Renal pelvis (tissue), 12 donors: ENCODE measurements at places on chromosomes 7 and 10. TPM values are rescaled to one million over a fixed set of nuclear protein-coding genes. Genes with fewer than 3 reads are reported as not detected.

GRCh38 chr10:129952378-129953118 is 11.5 kb downstream of the EBF3 start:
- no peak for DNase-seq

DNA sequence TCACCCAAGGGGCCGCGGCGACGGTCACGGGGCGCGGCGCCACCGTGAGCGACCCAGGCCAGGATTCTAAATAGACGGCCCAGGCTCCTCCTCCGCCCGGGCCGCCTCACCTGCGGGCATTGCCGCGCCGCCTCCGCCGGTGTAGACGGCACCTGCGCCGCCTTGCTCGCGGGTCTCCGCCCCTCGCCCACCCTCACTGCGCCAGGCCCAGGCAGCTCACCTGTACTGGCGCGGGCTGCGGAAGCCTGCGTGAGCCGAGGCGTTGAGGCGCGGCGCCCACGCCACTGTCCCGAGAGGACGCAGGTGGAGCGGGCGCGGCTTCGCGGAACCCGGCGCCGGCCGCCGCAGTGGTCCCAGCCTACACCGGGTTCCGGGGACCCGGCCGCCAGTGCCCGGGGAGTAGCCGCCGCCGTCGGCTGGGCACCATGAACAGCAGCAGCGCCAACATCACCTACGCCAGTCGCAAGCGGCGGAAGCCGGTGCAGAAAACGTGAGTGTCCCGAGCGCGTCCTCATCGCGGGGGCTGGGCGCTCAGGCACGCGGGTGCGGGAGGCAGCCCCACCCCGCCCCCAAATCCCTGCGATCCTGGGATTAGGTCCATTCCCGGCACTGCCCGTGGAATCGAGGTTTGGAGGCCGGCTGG is 509 bp downstream of the AHR start:
- DNase-seq: no peak

DNA sequence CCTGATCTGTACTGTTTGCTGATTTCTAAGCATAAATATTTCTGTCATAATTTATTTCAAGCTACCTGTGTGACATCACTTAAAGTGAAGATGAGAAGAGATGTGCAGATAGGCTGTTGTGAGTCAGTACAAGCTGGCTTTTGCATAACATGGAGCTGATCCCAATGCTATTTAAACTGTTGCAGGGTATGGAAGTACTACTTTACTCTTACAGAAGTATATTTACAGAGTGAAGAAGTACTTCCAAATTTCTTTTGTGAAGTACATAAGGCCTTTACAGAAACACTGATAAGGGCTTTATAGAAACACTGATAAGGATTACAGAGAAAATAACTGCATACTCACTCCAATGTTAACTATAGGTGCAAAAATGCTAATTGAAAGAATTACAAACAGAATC is 911.6 kb downstream of the LRMDA start:
- DNase-seq: no peak

GRCh38 chr10:117300671-117301070 is 59.8 kb downstream of the SLC18A2 start:
- DNase-seq: no peak

DNA sequence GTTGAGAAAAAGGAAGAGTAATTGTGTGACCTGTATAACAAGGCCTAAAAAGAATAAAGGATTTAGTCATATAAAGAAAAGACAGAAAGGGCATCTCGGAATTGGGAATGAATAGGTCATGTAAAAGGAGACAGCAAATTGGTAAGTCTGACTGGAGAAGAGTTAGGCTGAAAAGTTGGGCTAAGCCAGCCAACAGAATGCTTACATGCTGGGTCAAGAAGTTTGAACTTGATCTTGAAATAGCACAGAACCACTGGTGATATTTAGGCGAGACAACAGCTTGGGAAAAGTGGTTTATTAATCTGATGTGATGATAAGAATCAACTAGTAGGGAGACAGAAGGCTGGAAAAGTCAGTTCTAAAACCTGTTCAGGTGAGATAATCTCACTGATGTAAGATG is 4.8 kb downstream of the IDE start:
- DNase-seq: no peak

DNA sequence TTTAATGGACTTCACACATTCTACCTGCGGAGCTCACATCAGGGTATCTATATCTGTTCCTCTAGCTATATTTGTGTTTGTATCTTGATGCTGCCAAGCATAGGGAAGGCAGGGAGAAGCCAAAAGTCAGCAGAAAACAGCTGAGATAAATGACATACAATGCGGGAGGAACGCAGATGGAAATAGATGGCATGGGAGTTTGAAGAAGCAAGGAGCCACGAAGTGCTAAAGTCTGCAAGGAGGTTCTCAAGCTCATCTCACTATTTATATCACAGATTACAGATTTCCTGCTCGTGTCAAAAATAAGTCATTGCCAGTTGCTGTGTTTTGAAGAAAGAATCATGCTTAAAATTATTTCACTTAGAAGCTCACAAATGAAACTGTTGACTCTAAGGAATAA is 180.5 kb downstream of the DPP6 start:
- no peak for DNase-seq

DNA sequence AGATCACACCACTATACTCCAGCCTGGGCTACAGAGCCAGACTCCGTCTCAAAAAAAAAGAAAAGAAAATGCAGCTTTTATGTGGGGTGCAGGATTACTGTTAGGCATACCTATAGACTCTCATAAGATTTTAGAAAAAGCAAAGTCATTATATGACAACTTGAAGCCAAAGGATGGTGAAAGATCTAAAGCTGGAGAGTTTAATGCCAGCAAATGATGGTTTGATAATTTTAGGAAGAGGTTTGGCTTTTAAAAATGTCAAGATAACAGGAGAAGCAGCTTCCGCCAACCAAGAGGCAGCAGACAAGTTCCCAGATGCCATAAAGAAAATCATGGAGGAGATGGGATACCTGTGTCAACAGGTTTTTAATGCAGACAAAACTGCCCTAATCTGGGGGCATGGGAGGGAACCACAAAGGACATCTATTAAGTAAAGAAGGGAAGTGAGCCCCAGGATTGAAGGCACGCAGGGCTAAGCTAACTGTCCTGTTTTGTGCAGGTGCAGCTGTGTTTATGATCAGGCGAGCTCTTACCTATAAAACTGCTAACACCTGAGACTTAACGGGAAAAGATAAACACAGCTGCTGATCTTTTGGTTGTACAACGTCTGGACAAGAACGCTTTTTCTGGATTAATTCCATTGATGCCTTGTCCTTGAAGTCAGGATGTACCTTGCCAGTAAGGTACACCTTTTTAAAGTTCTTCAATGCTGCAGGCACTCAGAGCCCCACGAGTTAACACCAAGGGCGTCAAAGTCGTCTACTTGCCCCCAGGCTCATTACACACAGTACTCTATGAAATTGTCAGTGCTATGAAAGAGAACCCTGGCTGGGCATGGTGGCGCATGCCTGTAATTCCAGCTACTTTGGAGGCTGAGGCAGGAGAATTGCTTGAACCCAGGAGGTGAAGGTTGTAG is 10.5 kb upstream of the ANKRD61 start:
- DNase-seq: no peak

GRCh38 chr10:97572214-97572989 is at the start of gene ANKRD2:
ANKRD2 (plus strand) TSS chr10:97572779; CDS start chr10:97572789, 10 bp downstream.
- peak; percentile 68 for DNase-seq

DNA sequence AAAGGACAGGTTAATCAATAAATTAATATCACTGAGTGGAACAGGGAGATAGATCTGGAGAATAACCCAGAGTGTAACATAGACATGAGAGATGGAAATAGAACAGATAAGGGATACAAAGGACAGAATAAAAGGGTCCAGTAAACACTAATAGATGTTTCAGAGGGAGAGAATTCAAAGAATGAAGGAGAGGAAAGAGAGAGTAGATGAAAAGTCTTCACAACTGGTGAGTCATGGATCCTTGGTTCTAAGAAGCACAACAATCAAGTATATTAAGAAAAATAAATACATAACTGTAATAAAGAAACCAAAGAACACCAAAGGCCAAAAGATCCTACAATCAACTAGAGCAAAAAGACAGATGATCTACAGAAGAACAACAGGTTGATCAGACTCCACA is 66.3 kb downstream of the BEND7 start:
- DNase-seq: no peak

- no peak for DNase-seq
These were observed 493.6 kb downstream of the PTPRN2 start for GRCh38 chr7:158094046-158094445.

- no peak for DNase-seq
These were observed 595.5 kb downstream of the LRMDA start for GRCh38 chr10:76026905-76027304.

GRCh38 chr10:44913350-44914081 is 2.4 kb downstream of the TMEM72 start:
- DNase-seq: peak; percentile 55

The GFRA1 gene
- polyA plus RNA-seq: 22.4 TPM

The CYP2W1 gene
- 3.3 TPM for polyA plus RNA-seq
